ENCODE measurements at places on chromosomes 7 and 10. TPM values are rescaled to one million over a fixed set of nuclear protein-coding genes. Genes with fewer than 3 reads are reported as not detected.

Gene BLNK
- 8.2 TPM for total RNA-seq

Gene NEBL
- 29.0 TPM for total RNA-seq

Gene MEST
- 41.6 TPM for total RNA-seq

Gene TACC2
- total RNA-seq: 140 TPM

Gene SPDYE5
- not detected for total RNA-seq

Gene BHLHA15
- 24.6 TPM for total RNA-seq

Gene LANCL2
- 26.9 TPM for total RNA-seq

Gene ATOH7
- not detected for total RNA-seq

Gene MPP7
- total RNA-seq: 16.1 TPM

Gene SLC18A3
- not detected for total RNA-seq

Gene STK31
- 32.1 TPM for total RNA-seq

DNA sequence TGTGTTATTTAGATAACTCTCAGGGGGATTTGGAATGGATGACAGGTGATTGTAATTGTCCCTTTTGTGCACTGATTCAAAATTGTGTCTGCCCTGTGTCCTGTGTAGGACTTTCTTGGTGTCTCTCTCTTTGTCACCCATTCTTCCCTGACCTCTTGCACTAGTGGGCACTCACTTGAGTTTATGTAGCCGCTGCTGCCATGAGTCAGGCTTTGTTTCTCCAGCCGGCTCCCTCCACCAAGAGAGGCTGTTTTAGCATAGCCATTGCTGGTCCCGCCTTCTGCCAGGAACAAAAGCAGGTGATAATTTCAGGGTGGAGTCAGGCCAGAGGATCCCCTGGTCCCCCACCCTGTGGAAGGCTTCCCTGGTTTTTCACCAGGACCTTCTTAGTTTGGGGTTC, 8.4 kb downstream of the COL17A1 start:
- DNase-seq: no peak

DNA sequence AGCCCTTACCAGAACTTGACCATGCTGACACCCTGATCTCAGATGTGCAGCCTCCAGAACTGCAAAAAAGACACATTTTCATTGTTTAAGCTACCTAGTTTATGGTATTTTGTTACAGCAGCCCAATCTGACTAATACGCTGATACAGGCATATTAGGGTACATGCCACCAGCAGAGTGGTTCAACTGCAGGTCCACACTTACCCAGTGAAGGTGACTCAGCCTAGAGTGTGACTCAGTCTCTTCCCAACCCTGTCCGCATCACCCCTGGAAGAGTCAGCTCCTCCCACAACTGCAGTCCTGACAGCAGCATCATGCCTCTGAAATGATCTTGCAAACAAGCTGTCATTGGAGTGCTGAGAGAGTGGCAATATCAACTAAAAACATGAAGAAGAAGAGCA, 30.8 kb upstream of the GOT1 start:
- no peak for DNase-seq

DNA sequence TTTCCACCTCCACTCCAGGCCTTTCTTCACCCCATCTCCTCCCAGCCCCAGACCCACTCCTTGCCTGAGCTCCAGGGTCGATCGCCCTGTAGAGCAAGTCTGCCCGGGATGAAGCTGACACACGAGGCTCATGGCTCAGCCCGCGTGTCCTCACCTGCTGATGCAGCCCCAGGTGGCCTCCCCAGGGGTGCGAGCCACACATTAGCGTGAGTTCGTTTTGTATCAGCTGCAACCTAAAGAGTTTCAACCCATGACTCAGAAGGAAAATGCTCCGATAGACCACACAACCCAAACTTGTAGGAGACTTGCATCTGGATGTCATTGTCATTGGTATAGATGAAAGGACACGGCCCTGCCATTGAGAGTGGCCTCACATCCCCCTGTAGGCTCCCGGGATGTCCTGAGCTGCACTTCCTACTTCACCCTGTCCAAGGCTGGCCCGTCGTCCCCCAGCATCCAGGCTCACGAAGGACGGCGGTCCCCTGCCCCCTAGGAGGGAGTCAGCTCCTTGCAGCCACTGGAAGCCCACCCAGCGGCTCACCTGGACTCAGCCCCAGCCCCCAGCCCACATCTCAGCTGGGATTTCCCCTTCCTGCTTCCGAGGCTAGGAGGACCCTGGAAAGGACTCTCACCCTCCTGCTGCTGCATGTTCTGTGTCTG, 97.7 kb downstream of the HTR5A start:
- no peak for DNase-seq

- no peak for DNase-seq
These were observed 141.5 kb downstream of the LRRN3 start for GRCh38 chr7:111232249-111233084.

GRCh38 chr7:75861636-75862035, 17.2 kb upstream of the RHBDD2 start:
- no peak for DNase-seq

- DNase-seq: no peak
These were observed 88.2 kb upstream of the AUTS2 start for GRCh38 chr7:69510114-69510513.

- no peak for DNase-seq
These were observed 16.9 kb downstream of the MAD1L1 start for GRCh38 chr7:2215851-2216250.

DNA sequence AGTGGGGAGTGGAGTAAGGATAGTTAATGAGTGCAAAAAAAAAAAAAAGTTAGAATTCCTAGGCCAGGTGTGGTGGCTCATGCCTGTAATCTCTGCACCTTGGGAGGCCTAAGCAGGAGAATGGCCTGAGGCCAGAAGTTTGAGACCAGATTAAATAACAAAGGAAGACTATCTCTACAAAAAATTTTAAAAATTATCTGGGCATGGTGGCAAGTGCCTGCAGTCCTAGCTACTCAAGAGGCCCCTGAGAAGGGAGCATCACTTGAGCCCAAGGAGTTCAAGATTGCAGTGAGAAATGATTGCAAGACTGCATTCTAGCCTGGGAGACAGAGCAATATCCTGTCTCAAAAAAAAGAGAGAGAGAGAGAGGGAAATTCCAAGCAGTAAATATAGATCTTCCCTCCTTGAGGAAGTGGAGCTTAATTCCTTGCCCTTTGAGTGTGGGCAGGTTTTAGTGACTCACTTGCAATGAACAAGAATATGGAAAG, 19.5 kb upstream of the CSTF2T start:
- DNase-seq: no peak

- no peak for DNase-seq
These were observed 32.3 kb downstream of the FAM107B start for GRCh38 chr10:14742382-14742781.

DNA sequence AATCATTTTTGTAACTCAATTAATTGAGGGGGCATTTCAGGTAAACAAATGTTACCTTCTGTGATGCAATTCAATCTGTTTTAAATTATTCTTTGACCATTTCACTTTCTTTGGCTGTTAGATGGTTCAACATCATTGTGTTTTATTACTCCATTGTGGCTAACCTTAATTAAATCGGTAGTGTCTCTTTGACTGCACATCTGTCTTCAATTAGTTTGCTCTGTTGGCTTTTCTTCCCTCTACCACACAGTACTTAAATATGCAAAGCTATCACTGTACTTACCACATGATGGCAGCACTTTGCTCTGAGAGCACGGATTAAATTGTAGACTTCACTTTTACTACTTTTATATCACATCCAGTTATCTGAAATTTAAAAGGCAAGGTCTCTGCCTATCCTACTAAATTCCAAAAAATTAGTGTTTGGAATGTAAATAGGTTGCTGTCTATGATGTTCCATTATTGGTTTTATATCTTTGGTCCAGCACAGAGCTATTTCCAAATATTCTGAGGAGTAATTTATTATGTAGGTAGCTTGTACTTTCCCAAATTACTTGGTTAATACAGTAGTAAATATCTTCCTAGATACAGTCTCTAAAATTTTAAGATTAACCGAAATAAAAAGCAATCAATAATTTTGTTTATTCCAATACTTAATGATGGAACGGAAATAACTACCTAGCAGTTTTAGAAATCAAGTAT, 352.0 kb downstream of the PCLO start:
- DNase-seq: peak; percentile 30

GRCh38 chr10:23075672-23076071, 19.7 kb upstream of the MSRB2 start:
- DNase-seq: no peak

GRCh38 chr10:61941202-61941681, 39.7 kb downstream of the ARID5B start:
- no peak for DNase-seq

DNA sequence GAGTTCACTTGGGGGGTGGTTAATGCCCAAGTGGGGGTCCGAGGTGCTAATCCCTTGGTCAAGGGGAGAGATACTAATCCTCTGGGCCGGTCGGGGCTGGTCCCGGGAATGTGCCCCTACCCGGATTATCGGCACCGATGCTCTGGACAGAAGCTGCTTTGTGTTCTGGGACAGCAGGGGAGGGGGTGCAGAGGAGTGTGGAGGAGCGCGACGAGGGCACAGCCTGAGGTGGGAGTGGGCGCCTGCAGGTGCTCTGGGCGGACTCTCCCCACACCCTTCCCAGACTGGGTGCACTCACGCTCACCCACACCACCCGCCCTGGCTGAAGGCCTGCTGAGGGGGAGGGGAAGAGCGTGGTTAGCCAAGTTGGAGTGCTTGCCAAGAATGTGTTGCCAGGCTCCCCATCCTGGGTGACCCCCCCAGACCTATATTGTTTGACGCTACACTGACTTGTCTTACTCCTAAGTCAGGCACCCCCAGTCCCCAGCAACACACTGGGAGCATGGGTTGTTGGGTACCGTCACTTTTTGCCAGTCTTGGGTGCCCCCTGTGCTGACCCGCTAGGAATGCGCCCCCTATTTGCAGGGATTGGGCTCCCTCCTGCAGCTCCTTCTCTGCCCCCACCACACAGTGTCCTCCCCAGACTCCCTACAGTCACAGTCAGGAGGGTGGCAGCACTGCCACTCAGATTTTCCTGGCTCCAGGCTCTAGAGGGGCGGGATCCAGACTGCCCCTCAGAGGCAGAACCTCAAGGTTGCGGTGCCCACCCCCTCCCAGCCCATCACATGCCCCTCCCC, 1.2 kb downstream of the SLC4A2 start:
- no peak for DNase-seq

GRCh38 chr7:30708412-30708811, 26.2 kb upstream of the CRHR2 start:
- no peak for DNase-seq

DNA sequence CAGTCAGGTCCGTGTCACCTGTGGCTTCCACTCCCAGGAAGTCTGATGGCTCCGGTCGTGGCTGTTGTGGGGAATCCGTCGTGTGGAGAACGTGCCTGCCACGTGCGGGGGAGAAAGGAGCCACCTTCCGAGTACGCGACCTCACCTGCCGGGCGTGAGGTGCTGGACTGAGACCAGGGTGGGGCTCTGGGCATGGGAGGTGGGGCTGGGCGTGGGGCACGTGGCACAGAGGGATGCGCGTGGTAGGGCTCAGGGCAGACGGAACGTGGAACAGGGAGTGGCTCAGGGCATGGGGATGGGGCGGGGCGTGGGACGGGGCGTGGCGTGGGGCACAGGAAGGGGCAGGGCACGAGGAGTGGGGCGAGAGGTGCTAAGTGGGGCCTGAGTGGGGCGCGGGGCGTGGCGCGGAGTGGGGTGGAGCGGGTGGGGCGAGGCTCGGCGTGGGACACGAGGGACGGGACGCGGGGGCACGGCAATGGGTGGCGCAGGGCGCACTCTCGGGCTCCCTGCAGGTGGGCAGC, 64.8 kb downstream of the C10orf143 start:
- no peak for DNase-seq

DNA sequence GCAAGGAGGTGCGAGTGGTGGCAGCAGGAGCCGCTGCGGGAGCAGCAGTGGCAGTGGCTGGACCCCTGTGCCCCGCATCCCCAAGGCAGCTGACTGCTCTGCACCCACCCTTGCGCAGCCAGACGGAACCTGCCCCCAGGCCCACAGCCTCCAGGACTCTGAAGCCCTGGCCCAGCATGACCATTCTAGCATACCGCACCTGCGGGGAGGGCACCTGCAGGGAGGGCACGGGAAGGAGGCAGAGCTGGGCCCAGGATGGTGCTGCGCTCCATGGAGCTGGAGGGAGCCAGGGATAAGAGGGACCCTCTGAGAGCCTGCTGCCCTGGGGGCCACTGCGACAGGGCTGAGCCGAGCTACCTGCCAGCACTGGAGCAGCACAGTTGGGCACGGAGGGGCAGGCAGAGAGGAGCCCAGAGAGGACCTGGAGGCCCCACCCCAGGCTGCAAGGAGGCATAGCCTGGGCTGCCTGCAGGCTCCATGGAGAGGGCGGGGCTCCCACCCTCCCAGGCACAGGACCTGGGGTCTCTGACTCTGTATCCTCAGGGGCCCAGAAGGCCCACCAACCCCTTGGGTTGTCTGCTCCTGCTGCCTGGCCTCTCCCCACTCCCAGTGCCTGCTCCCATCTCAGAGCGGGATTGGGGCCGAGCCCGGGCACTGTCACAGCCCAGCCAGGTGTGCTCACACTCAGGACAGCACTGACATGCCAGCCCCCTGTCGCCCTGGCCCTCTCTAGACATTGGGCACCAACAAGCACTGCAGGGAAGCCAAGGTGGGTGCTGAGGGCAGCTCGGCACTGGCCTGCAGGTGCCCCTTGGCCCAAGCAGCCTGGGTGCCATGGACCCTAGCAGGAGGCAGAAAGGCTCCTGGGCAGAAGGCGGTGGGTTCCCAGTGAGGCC, 87.6 kb downstream of the HTR7 start:
- no peak for DNase-seq

DNA sequence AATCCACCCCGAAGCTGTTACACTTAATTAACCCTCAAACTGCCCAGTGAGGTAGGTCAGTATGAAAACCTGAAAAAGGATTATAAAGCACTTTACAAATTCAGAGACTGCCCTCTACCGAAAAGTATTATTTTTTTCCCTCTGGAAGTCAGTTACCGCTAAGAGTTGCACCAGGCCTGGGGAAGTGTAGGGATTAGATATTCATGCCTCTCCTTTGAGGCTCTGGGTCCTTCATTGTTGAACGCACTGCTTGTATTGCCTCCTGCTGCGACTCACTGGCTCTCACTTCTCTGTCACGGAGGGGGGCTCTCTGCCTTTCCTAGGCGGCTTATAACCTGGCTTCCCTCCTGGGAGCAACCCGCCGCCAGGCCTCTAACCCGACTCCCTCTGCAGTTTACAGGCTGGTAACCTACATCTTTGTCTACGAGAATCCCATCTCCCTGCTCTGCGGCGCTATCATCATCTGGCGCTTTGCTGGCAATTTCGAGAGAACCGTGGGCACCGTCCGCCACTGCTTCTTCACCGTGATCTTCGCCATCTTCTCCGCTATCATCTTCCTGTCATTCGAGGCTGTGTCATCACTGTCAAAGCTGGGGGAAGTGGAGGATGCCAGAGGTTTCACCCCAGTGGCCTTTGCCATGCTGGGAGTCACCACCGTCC, 2.7 kb downstream of the RHBDD2 start:
- no peak for DNase-seq

DNA sequence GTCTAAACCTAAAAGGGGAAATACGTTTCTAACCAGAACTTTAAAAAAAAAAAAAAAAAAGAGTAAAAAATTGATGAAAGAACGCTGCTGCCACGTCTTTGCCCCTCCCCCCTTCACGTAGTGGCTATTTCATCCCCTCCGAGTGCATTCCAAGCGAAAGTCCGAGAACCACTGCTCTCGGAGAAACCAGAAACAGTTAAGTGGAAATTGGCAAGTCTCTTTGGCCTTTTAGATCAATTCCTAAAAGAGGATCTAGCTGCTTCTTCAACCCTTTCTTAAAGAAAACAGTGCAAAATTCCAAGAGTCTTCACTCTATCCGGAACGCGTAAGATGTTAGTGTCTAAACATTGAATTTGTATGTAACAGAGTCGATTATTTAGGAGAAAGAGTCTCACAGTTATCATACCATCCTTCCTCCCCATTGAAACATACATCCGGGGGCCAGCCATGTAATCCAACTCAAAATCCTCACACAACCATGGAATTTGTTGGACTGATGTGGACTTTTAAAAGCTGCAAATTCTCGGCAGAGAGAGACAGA, 1.1 kb downstream of the P4HA1 start:
- DNase-seq: peak; percentile 39

- no peak for DNase-seq
These were observed 335.1 kb downstream of the DPP6 start for GRCh38 chr7:154387252-154387651.

Data from prostate gland (tissue), 2 donors.